ENCODE measurements at places on chromosomes 3 and 15.

- DNase-seq: no peak
These were observed 51.5 kb downstream of the GMNC start for GRCh38 chr3:190810957-190811356.

GRCh38 chr15:93047621-93048425, 41.2 kb downstream of the RGMA start:
- no peak for DNase-seq

DNA sequence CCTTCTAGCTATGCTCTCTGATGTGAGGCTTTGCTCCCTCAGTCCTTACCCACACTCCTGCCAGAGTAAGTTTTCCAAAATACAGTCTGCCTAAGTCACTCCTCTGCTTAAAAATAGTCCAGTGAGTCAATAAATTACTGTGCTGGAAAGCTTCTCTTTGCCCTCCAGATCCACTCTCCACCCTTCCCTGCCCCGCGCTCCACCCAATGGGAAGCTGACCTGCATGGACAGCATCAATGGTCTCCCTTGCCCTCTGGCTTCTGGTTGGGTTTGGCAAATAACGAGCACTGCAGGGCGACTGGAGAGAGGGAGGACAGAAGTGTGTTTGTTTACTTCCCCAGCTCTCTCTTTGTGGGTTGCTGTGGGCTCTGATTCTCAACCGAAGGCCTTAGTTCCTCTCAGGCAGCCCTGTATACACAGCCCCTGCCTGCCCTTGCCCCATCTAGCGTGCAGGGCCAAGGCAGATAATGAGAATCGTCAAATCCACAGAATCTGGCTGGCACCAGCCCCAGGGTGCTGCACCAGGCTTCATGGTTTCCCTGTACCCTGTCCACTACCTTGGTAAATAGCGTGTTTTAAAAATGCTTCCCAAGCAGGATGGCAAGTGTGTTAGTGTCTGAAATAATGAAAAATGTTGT, 110.4 kb downstream of the ADAMTSL3 start:
- DNase-seq: no peak

DNA sequence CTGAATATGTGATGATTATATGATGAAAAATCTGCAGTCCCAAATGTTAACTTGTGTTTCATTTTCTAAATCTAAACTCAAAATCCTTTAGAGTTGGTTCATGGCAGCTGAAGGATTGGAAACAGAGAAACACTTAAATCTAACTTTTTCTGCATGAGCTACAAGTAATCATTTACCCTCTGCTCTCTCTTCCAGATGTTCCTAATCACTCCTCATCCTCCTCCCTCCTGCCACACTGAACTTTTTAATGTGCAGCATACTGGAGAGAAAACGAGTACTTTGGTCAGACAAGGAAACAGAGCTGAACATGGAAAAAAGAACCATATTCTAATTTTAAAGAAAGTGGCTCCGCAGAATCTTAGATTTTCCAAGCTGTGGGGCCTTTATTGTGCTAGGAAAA, 321.2 kb upstream of the COL8A1 start:
- DNase-seq: no peak
